ENCODE measurements at places on chromosomes 7 and 10.

DNA sequence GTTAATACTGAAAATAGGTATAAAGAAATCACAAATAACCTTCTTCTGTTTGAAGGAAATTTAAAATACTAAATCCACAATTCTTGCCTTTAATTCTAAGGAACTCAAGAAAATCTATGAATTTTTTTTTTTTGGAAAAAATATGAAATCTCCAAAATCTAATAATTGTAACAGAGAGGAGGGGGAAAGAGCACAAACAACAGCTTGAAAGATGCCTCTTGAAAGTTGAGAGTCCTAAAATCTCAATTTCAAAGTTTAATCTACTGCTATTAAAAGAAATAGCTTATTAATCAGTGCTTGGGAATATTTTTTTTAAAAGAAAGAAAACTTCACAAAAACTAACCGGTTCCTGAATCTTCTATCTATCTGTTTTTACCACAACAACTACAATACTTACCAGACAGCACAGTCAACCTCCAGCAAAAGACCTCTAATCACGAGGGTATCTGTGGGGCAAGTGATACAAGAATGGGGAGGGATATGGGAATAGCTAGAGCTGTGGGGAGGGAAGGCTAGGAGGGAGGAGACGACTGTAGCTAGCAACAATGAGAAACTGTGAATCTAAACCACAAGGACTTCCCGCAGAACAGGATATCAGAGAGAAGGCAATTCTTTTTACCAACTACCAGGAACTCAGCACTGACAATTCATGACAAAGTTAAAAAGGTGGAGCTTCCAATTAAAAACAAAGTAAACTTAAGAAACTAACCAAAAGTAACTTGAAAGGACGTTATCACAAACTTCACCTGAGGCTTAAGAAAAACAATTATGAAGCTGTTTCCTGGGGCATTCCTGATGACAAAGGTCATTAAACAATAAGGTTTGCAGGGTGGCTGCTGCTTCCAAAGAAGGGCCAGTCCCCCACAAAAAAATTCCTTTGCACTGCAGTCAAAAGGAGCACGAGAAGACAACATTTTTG, at the start of gene USP54:
Gene USP54, minus strand, starts transcription at position 462 of the 919 bp plus-strand sequence. CDS start 15,684 bp downstream, outside the sequence.
- DNase-seq = peak; percentile 17

- peak; percentile 78 for DNase-seq
Measured at GRCh38 chr10:6173203-6173602, 29.5 kb upstream of the PFKFB3 start.

DNA sequence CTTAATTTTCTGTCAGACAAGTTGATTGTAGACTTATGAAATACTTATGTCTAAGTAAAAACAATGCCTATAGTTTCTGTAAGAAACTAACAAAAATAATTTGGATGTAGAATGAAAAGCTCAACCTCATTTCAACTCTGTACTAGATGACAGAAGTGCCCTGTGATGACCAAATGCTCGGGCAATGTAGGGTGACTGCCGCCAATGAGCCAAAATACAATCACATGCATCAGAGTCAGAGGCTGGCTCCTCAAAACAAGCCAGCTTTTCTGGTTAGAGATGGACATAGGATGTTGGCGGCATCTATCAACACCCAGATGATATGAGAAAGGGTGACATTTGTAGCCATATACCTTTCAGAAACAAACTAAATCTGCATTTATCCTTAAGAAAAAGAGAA, 23.9 kb downstream of the LMOD2 start:
- no peak for DNase-seq

- DNase-seq = no peak
Measured at GRCh38 chr7:101598422-101598985, 30.6 kb downstream of the MYL10 start.
